ENCODE measurements at places on chromosomes 11 and 22.

DNA sequence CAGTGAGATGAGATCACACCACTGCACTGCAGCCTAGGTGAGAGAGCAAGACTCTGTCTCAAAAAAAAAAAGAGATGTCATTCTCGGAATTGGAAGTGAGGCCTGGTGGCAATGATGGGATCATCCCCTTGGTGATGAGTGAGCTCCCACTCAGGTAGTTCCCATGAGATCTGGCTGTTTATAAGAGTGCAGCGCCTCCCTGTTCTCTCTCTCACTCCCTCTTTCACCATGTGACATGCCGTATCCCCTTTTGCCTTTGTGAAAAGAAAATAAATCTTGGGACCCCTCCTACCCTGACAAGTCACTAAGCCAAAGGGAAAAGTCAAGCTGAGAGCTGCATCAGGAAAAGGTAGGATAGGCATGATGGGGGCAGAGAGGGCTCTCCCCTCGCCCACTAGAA is 28.8 kb downstream of the ZNF70 start:
- DNase-seq, result no peak

DNA sequence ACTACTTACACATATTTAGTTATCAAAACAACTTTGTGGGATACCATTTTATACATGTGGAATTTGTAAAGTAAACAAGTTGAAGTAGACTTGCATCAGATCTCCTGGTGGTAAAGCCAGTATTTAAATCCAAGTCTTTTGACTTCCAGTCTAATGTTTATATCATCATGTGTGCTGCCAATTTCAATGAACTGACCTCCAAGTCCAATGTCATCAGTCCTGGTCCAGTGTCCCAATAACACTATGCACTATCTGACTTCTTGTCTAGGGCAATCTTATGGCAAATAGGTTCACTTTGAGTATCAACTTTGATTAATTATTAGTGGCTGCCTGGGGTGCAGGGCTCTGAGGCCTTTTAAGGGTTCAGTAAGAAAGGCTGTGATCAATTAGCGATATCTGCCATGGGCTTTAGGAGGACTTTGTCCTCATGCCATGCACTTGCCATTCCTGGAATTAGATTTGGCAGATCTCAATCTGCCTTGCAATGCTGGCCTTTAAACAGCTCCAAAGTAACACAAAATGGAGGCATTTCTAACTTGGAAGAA is 9.6 kb upstream of the PTS start:
- DNase-seq, result no peak

DNA sequence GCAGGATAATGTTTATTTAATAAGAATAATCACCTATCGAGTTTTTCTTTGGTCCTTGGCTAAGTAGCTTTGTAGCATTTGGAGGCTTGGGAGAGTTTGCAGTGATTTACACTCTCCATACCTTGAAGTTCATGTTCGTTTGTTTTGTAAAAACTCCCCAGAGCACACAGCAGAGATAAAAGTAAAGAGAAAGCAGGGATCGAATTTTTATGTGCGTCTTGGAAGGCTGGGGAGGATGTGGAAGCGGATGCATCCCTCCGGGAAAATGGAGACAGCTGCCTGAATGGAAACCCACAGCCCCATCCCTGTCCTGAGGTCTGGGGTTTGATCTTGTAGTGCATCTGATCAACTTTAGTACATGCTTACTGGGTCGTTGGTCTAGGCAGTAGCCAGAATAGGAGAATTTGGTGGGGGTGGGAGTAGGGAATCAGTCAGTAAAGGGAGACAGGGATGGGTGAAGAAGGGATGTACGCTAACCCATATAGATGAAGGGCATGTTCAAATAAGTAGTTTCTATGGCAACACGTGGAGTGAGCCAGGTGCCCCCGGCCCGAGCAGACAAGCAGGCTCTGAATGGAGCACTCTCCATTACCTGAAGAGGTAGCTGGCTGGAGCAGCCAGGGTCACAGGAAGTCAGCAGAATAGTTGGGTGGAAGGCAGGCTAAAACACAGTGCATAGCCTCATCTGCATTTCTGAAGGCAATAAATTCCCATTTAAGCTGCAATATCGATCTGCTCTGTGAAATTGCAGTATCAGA is 147.8 kb downstream of the COMMD9 start:
- DNase-seq, result no peak

DNA sequence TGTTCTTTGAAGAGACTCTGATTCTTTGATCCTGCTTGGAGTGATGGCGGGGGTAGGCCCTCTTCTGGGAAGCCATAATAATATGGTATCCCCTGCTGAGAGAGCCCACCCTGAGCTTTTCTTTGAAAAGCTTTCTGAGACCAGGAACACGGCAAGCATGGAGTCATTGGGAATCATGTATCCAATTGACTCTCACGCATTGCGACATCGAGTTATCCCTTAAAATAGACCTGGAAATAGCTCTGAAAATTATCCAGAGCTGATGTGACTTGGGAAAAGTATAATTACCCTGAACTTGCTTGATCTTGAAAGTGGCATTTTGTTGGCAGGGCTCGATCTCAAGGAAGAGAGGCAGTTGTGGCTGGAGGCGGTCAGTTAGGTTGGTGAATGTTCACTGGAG is 36.8 kb upstream of the MPEG1 start:
- no peak for DNase-seq

- DNase-seq, result no peak
Observed at GRCh38 chr22:44955102-44955501, 54.7 kb downstream of the PHF21B start.

DNA sequence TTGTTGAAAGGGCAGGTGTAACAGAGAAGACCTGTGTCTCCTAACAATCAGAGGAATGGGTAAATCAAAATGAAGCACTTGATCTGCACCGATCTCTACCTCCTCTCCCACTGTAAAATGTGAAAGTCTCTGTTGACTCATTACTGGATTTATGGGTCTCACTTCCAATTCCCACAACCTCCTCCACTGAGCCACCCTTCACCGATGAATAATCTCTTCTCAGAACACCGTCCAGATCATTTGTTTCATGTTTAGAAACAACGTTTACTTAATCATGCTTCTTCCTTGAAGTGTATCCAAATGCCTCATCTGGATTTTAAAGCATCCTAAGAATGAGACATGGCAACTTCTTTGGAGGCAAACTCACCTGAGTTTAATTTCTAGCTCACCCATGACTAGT is 643.6 kb downstream of the ETS1 start:
- no peak for DNase-seq

DNA sequence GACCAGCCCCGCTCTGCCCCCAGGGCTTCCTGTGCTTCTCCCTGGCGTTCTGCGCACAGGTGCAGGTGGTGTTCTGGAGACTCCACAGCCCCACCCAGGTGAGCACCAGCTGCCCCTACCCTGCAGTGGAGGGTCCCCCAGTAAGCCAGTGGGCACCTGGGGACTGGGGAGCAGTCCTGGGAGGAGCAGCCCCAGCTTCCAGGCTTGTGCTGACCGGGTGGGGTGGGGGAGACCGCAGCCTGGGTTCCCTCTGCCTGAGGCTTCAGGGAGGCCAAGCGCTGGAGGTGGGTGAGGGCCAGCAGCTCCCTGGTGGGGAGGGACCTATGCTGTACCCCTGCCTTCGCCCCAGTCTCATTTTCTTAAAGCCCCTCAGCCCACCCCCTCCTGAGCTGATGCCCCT is 6.9 kb downstream of the TSPAN32 start:
- DNase-seq, result no peak

DNA sequence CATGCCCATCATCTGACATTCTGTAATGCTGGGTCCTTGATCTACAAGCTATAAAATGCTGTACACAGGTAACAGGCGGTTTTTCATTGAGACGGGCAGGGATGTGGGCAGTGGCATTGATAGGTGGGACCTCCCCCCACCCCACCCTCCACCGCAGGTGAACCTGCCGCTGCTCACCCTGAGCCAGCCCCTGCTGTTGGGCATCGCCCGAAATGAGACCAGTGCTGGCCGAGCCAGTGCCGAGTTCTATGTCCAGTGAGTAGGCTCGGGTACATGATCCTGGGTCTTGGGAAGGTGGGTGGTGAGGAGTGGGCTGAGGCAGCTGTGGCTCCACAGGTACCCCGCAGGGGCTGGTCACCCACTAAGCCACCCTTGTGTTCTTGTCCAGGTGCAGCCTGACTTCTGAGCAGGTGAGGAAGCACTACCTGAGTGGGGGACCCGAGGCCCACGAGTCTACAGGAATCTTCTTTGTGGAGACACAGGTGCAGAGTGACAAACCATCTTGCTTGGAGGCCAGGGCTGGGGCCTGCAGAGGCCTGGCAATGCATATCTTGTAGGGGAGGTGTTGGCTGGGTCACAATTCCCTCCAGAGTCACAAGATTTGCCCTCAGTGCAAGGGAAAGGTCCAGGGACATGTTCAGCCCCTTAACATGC is 1.1 kb upstream of the DNAJC4 start:
- no peak for DNase-seq

DNA sequence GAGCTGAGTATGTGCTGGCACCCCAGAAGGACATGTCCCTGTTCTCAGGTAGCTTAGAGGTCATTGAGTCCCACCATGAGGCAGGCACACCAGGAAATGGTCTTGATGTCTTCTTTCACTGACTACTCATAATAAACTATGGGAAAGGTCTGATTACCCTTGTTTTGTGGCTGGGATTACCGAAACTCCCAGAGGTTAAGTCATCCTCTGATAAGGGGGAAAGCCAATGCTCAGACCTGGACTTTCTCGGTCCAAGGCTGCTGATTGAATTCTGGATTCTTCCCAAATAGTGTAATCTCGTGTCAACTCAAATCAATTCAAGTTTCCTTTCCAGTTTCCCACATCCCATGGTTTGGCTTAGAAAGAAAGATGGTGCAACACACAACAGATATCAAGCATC is 3.7 kb upstream of the CD44 start:
- DNase-seq, result no peak

DNA sequence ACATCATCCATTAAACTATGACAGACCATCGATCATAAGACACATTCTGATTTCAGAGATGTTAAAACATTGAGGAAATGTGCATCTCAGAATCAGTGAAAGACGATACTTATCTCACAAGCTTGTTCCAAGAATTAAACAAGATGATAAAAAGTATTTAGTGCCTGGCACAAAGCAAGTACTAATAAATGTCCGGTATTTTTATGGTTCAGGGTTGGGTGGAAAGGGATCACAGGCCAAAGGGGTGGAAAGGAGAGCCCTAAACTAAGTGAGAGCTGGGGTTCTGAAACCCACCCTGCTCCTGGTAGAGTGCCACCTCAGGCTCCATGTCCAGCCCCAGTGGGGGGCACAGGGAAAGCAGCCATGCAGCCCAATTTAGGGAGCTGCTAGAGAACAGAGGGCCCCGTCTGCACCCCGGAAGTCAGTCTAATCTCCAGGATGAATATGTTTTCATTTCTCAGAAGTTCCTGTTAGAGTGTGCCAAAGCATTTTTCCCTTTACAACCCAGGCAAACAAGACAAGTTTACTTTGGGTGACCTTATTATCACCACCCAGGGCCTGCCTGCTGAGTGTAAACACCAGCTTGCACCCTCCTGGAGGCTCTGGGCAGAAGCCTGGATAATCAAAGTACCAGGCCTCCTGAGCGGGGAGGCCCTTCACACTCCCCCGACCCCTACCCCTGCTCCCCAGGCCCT is 3.8 kb upstream of the CREB3L1 start:
- no peak for DNase-seq

- DNase-seq, result no peak
Observed at GRCh38 chr22:27952779-27953178, 33.7 kb upstream of the PITPNB start.

DNA sequence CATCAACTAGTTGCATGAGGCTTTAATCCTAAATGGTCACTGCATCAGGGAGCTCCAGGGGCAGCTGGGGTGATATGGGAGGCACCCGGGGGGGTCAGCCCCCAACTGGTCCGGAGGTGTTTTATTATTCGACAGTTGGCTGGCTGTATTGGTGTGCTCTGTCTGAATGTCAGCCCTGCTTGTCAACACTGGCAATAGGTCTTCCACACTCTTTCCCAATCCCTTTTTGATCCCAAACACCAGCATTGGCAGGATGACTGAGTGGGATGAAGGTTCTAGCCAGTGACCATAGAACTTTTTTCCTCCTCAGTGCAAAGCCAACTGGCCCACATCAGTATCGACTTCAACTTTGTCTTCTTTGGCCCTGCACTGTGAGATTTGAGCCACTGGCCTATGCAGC is 8.9 kb upstream of the LDLRAD3 start:
- DNase-seq, result no peak

GRCh38 chr22:24051568-24051967 is 40.5 kb downstream of the CABIN1 start:
- DNase-seq, result peak; percentile 19

GRCh38 chr11:118596224-118597146 is 10.9 kb upstream of the PHLDB1 start:
- no peak for DNase-seq

DNA sequence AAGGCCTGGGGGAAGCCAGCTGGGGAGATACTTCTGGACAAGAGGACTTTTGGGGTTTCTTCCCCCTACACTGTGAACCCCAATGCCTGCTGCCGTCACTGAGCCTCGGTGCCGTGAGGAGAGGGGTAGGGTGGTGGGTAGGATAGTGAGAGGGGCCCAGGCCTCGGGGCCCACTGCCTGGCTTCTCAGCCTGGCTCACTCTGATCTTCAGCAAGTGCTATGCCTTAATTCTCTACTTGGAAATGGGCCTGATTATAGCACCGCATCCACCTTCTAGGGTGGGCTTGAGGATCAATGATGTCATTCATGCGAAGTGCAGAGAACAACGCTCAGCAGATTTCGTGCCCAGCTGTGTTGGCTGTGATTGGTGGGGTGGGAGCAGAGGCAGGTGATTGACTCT is 76.7 kb upstream of the NECTIN1 start:
- no peak for DNase-seq

GRCh38 chr11:61049063-61049377 is 53.3 kb upstream of the CD5 start:
- no peak for DNase-seq

DNA sequence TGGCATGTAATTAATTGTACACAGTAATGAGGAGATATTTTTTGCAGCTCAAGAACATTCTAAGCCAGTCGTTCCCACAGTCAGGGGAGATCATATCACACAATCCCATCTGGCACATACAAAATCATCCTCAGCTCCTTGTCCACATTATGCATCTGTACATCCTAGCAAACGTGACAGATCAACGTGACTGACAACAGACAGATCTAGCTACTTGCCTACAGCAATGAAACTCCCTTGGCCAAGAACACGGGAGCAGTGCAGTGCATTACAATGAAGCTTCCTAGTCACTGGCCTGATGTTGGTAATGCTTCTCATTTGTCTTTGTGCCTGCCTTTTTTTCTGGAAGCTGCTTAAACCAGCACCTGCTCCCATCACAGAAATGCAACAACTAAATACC is 24.5 kb upstream of the GUCY1A2 start:
- peak; percentile 25 for DNase-seq

DNA sequence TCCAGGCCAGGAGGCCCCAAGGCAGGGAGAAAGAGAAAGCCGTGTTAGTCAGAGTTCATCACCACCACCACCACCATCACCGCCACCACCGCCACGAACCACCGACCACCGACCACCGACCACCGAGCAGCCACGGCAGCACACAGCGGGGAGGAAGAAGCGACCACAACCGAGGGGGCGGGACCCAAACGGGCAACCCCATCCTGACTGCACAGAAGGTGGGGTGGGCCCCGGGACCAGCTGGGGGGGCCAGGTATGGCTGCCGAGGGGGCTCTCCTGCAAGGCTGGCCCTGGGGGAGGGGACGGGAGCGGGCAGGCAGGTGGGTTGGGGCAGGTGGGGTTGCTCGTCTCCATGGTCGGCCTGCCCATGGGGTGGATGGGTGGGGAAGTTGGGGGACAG is 34.2 kb downstream of the SYT7 start:
- DNase-seq, result no peak

- DNase-seq, result no peak
Observed at GRCh38 chr11:65424205-65425104, 1.9 kb downstream of the NEAT1 start.

Measured in Ammon's horn (tissue), 1 donor.